ENCODE measurements at places on chromosomes 3 and 15.

DNA sequence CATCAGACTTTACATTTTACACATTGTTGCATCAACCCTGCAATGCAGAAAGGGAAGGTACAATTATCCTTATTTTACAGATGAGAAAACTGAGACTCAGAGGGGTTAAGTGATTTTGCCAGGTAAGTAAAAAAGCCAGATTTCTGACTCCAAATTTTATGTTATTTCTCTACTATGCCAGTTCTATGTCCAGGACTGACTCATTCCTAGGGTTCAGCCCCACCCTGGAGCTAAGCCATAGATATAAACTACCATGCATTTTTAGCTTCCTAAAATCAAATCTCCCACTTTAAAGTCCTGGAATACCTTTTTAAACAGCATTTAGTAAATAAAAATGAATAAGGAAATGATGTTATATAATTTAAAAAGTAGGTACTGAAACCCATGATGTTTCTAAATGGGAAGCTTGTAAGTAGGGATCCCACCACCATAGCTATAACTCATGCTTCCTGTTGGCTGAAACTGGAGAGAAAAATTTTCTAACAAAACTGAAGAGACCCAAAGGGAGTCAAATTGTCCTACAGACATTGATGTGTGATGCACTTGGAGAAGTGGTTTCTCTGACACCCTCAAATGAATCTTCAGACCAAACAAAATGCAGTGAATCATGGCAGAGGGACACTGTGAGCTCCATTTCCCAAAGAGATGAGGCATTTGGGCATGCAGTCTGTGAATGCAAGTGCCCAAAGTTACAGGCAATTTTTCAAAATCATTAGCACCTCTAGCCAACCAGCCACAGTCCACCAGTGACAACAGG, 301.7 kb upstream of the UMPS start:
- no peak for DNase-seq

- DNase-seq, result no peak
Measured at GRCh38 chr3:14179795-14180194, 1.2 kb downstream of the LSM3 start.

DNA sequence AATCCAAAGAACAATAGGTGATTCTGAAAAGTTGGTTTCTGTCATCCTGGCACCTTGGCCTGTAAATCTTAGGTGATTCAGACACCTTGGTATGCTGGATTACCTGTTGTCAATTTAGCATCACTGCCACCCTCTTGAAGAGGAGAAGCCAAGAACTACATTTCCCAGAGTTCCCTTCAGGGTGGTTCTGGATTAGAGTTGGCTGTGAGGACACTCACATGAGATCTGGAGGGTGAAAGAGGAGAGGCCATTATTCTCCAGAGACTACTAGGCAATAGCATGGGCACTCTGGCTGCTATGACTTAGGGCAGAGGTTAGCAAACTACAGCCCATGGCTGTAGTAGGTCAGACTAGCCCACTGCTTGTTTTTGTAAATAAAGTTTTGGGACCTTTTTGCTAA, 41.7 kb upstream of the CORO2B start:
- no peak for DNase-seq

DNA sequence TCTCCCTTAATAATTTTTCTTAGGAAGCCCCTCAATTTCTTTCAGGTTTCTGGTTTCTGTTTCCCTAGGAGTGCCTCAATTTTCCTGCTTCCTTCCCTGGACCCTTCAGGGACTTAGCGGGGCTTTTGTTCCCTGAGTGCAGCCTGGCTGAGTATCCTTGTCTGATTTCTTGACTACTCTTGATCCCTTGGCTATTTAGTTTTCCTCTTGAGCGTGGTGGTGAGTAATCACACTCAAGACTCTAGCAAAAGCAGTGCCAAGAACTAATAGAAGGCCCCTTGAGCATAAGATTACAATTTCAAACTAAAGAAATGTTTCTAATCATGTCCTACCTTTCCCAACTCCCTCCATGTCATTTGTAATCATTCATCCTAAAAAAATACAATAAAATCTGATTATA, 94.3 kb upstream of the C3orf80 start:
- no peak for DNase-seq

DNA sequence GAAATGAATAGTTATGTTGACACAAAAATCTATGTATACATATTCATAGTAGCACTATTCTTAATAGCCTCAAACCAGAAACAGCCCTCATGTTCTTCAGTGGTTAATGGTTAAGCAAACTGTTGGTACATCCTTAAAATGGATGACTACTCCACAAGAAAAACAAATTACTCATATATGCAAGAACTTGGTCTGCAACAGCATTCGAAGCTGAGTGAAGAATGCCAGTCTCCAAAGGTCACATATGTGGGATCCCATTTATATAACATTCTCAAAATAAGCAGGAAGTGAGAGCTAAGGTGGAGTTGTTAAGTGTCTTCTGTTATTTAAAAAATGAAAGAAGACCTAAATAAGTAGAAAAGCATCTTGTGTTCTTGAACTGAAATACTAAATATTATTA, 365.7 kb downstream of the GABRG3 start:
- DNase-seq, result no peak

GRCh38 chr3:31129241-31129640, 234.8 kb upstream of the GADL1 start:
- no peak for DNase-seq

- no peak for DNase-seq
Measured at GRCh38 chr3:172071780-172072330, 32.5 kb downstream of the FNDC3B start.

DNA sequence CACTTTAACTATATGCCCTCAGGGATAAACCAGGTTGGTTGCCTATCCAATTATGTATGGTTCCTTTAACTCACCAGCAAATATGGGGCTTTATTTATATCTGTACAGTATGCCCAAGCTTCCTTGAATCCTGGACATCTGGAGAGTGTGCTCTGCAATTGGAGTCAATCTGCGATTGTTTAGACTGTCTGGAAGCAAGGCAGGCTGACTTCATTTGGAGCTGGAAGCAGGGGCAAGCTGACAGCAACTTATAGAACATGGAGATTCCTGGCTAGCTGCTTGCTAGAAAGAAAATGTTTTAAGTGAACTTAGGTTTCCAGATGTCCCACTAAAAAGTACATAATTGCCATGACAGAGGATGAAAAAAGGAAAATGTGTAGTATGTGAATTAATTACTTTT, 63.7 kb upstream of the TPRG1 start:
- no peak for DNase-seq

- DNase-seq, result no peak
Measured at GRCh38 chr3:111639316-111639715, 44.2 kb upstream of the ZBED2 start.

Measured in GM19239 (cell line).